ENCODE measurements at places on chromosomes 2 and 18. TPM values are rescaled to one million over a fixed set of nuclear protein-coding genes. Genes with fewer than 3 reads are reported as not detected.

Gene ORMDL1
- 60.5 TPM for total RNA-seq

GRCh38 chr2:44362207-44363015 is 664 bp downstream of the CAMKMT start:
- DNase-seq: peak; percentile 49

GRCh38 chr2:208363485-208363884 is 43.1 kb upstream of the PTH2R start:
- DNase-seq: no peak

Gene PUM2
- 107 TPM for total RNA-seq

- DNase-seq: no peak
Observed at GRCh38 chr2:228629251-228629650, 447.8 kb upstream of the SPHKAP start.
